Sigmoid colon (tissue), 7 donors: ENCODE measurements at places on chromosomes 1 and 21. TPM values are rescaled to one million over a fixed set of nuclear protein-coding genes. Genes with fewer than 3 reads are reported as not detected.
A peak's percentile ranks its signal among the peaks of the same experiment; 100 is the strongest.

DNA sequence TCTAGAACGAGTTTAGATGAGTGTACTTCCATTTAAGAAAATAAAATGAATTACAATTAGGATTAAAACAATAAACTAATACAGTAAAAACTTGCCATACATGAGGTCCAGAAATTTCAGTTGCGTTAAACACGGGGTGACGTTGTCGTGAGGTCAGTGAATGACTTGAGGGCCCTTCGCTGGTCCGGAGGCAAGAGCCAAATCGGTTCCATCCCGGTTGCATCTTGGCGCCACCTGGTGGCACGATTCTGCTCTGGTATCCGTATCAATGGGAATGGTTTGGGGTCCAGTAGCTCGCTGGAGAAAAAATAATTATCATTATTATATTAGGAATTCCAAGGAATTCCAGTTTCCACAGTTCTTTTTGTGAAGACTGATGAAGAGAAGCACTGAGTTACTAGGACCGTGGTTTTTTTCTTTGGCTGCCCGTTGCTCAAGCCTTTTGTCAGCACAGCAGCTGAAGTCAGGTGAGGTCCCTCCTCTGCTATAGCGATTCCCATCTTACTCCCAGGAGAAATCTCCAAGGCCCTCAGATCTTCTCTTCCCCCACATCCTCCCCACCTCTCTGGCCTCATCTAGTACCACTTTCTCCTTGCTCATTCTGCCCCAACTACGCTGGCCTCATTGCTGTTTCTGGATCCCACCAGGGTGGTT, 161.4 kb downstream of the SLC35F3 start:
- H3K36me3 ChIP-seq = no peaks in the 10 kb centered on the region
- H3K4me3 ChIP-seq = no peak overlapping the region
- H3K27ac ChIP-seq = no peak overlapping the region
- no peaks in the 10 kb centered on the region for H3K27me3 ChIP-seq

DNA sequence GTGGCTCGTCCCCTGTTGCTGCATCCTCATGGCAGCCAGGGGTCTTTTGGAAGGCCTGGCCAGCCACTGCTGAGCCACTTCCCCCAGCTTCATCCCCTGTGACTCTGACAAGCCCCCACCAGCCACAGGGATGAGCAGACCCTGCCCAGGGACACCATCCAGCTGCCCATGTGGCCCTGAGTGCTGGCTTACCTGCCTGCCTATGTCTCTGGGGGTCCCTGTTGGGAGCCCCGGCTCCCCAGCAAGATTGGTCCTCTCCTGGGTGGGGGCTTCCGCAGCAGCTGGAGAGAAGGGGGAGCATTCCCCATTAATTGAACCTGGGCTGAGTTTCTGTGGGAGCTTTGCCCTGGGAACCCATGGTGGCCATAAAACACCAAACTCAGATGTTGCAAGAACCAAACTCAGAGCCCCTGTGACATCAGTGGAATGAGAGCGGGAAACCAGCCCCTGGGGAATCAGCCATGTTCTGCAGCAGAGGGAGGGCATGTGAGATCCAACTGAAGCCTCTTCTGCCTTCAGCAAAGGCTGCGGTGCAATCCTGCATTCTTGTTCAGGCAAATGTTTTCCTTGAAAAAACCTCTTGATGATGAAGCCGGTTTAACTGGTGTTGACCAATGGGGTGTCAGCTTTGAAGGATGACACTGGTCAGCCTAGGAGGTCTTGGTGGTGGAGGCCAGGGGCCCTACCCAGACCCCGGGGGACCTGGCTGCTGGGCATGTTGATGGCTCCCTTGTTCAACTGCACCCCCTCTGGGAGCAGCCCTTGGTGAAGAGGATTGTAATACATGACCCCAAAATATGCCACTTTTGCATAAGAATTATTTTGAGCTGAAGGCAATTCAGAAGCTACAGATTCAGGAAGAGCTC, 28.3 kb upstream of the COL18A1 start:
- no peak overlapping the region for H3K27ac ChIP-seq
- H3K36me3 ChIP-seq = no peaks in the 10 kb centered on the region
- no peaks in the 10 kb centered on the region for H3K4me1 ChIP-seq
- no peak overlapping the region for H3K4me3 ChIP-seq
- peak; percentile 54 for DNase-seq
- no peaks in the 10 kb centered on the region for H3K27me3 ChIP-seq

DNA sequence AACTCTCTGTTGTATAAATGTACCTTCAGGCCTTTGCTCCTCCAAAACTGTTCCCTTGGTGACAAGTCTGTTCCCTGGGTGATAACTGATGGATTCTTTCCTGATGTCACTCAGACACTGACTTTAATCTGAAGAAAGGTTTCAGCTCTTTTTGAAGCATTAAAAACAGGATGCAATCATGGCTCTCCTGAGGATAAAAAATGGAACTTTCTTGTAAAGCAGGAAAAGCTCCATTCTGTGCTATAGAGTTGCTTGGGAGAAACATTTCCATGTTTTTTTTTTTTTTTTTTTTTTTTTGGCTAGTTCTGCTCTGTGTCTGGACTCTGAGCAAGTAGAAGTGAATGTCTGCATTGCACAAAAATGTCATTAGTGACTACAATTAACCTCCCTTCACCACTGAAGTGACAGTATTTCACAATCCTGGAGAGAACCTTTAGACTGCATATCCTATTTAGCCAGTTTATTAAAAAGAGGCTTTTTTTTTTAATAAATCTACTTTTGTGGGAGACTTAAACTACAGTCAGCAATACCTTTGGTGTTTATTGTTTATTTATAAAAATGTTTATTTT, 101.7 kb upstream of the PRMT6 start:
- no peak for DNase-seq
- H3K27me3 ChIP-seq = no peaks in the 10 kb centered on the region
- H3K4me1 ChIP-seq = peaks cover 4% of the 10 kb centered on the region
- no peaks in the 10 kb centered on the region for H3K36me3 ChIP-seq

DNA sequence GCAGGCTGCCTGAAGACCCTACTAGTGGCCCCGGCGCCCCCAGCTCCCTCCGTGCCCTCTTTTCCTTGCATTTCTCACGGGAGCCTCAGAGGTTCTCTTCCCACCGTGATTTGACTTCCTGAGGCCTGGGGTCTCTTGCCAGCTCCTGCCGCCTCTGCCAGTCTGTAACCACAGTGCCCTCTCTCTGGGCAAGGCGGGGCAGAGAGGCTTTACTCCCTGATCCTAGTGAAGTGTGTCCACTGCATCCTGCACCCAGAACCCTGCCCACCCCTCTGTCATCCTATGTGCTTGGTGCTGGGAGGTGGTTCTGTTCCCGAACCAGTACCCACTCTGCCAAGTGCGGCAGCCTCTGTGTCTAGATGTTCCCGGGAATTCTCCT, 2.4 kb downstream of the ESPN start:
- peaks cover 24% of the 10 kb centered on the region for H3K4me1 ChIP-seq
- H3K27me3 ChIP-seq = peaks cover 79% of the 10 kb centered on the region
- no peaks in the 10 kb centered on the region for H3K36me3 ChIP-seq
- H3K4me3 ChIP-seq = no peak overlapping the region

- no peaks in the 10 kb centered on the region for H3K4me1 ChIP-seq
- H3K4me3 ChIP-seq = no peak overlapping the region
- H3K36me3 ChIP-seq = no peaks in the 10 kb centered on the region
- no peaks in the 10 kb centered on the region for H3K27me3 ChIP-seq
- no peak overlapping the region for H3K27ac ChIP-seq
- DNase-seq = no peak
Measured at GRCh38 chr1:107653005-107653404, 312.0 kb downstream of the VAV3 start.

DNA sequence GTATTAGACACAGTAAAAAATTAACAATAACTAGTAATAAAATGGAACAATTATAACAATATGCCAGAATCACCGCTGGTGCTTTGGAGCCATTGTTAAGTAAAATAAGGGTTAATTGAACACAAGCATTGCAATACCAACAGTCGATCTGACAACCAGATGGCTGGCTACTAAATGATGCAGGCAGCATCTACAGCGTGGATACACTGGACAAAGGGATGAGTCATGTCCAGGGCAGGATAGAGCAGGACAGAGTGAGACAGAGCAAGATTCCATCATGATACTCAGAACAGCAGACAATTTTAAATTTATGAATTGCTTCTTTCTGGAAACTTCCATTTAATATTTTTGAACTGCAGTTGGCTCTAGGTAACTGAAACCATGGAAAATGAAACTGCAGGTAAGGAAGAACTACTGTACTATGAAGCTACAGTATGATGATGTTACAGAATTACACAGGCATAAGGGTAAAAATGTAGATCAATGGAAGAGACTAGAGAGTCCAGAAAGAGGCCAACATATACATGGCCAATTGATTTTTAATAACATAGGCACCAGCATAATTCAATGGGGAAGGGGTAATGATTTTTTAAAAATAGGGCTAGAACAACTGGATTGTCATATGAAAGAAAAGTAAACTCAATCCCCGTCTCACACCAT, 168.7 kb downstream of the RRAGC start:
- no peak overlapping the region for H3K27ac ChIP-seq
- H3K4me1 ChIP-seq = no peaks in the 10 kb centered on the region

- H3K4me3 ChIP-seq = no peak overlapping the region
- no peak overlapping the region for H3K27ac ChIP-seq
- no peak for DNase-seq
Measured at GRCh38 chr21:27721675-27722074, 754.8 kb upstream of the ADAMTS5 start.

GRCh38 chr1:60742339-60742738, 340.0 kb upstream of the NFIA start:
- H3K4me1 ChIP-seq = peaks cover 9% of the 10 kb centered on the region
- H3K4me3 ChIP-seq = no peak overlapping the region
- DNase-seq = no peak
- no peaks in the 10 kb centered on the region for H3K36me3 ChIP-seq
- H3K27ac ChIP-seq = no peak overlapping the region

- peak; percentile 70 for DNase-seq
- peak overlapping the region; percentile 86 for H3K27ac ChIP-seq
- no peaks in the 10 kb centered on the region for H3K27me3 ChIP-seq
- H3K4me1 ChIP-seq = no peaks in the 10 kb centered on the region
- H3K4me3 ChIP-seq = peak overlapping the region; percentile 36
Measured at GRCh38 chr1:197774466-197775281, 606 bp downstream of the DENND1B start.

DNA sequence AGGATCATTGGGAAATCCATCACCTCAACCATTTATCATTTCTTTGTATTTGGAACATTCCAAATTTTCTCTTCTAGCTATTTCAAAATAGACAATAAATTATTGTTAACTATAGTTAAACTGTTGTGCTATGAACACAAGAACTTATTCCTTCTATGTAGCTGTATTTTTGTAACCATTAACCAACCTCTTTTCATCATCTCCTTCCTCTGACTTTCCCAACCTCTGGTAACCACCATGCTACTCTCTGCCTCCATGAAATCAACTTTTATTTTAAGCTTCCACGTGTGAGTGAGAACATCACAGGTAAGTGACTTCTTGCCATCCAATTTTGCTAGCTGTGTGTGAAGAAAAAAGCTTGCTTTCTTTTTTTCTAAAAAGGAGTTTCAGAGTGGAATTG, 418 bp downstream of the IFI44L start:
- H3K27ac ChIP-seq = peak overlapping the region; percentile 74
- DNase-seq = no peak
- no peaks in the 10 kb centered on the region for H3K36me3 ChIP-seq
- H3K27me3 ChIP-seq = no peaks in the 10 kb centered on the region

DNA sequence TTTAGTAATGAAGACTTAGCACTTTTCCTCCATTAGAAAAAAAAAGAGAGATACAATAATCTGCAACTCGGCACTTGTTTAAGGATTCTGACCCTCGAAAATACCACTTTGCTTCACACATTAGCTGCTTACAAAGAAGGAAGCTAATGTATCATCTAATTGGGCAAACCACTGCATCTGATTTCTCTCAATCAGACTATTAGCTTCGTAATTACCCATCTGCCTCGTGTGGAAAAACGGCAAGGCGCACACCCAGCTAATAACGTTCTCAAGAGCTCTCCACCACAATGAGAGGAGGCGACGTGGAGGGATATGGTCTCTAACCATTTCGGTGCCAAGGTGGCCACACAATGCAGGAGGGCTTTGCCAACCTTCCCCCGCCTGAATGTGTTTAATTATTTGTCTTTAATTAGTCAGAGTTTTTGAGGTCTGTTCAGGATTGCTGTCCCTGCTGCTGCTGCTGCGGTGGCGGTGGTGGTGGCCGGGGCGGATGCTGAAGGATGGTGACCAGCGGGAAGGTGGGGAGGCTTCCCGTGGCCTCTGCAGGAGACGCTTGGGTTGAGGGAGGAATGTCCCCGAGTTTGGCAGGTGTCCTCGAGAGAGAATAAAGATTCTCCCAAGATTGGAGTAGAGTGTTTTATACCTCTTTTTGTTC, 374.5 kb downstream of the RPS6KC1 start:
- H3K4me3 ChIP-seq = no peak overlapping the region
- no peaks in the 10 kb centered on the region for H3K4me1 ChIP-seq
- no peaks in the 10 kb centered on the region for H3K36me3 ChIP-seq
- no peak for DNase-seq
- no peak overlapping the region for H3K27ac ChIP-seq
- H3K27me3 ChIP-seq = no peaks in the 10 kb centered on the region

- H3K4me3 ChIP-seq = no peak overlapping the region
- H3K36me3 ChIP-seq = no peaks in the 10 kb centered on the region
- DNase-seq = no peak
- no peaks in the 10 kb centered on the region for H3K27me3 ChIP-seq
- no peak overlapping the region for H3K27ac ChIP-seq
- peaks cover 8% of the 10 kb centered on the region for H3K4me1 ChIP-seq
Measured at GRCh38 chr21:41741253-41742072, 25.4 kb downstream of the RIPK4 start.

- H3K27ac ChIP-seq = no peak overlapping the region
- peaks cover 5% of the 10 kb centered on the region for H3K27me3 ChIP-seq
- no peak for DNase-seq
- no peaks in the 10 kb centered on the region for H3K4me1 ChIP-seq
- H3K4me3 ChIP-seq = no peak overlapping the region
Measured at GRCh38 chr1:34597877-34598514, 156.9 kb upstream of the GJB5 start.

- no peak overlapping the region for H3K4me3 ChIP-seq
- H3K36me3 ChIP-seq = no peaks in the 10 kb centered on the region
- no peaks in the 10 kb centered on the region for H3K4me1 ChIP-seq
Measured at GRCh38 chr1:66168467-66168887, 365.5 kb upstream of the SGIP1 start.

- no peak overlapping the region for H3K4me3 ChIP-seq
- H3K36me3 ChIP-seq = no peaks in the 10 kb centered on the region
- no peaks in the 10 kb centered on the region for H3K4me1 ChIP-seq
- H3K27ac ChIP-seq = no peak overlapping the region
- H3K27me3 ChIP-seq = no peaks in the 10 kb centered on the region
Measured at GRCh38 chr1:41535716-41536115, 51.2 kb upstream of the EDN2 start.

OR2L2 gene
- polyA plus RNA-seq = 0.06 TPM

AMPD2 gene
- polyA plus RNA-seq = 6.6 TPM

STXBP3 gene
- polyA plus RNA-seq = 52.3 TPM

LCE1F gene
- not detected for polyA plus RNA-seq
